ENCODE measurements at places on chromosomes 1 and 21.

DNA sequence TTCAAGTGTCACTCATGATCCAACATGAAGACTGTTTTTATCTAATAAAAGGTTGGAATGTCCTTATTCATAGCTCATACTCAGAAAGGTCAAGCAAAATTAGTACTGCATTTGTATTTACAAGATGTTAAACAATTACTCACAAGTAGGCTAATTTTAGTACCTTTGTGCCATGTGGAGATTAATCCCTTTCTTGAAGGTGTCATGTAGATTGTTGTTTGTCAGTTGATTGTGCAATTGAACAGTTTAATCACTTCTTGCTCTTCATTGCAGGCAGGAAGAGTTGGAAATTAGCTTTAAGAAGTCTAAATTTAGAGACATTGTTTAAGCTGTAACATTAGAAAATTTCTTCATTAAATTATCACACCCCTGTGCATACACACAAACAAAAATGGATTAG lies 847.1 kb downstream of the KCNT2 start:
- DNase-seq, result no peak

DNA sequence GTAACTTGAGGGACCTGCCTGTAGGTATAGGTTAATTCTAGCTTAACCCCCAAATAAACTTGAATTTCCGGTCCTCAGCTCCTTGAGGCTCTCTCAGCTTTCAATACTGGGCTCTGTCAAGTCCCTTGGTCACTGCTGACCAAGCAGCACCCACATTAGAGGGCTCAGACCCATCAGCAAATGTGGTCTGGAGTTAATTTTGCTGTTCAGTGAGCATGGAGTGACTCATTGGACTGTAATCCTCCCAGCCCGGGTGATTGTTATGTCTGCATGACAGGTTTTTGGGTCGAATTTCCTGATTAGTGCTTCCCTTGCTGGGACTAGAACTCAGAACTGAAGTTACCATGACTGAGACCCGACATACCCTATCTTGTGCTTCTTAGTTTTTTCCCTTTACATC lies 130.6 kb downstream of the URB2 start:
- no peak for DNase-seq

DNA sequence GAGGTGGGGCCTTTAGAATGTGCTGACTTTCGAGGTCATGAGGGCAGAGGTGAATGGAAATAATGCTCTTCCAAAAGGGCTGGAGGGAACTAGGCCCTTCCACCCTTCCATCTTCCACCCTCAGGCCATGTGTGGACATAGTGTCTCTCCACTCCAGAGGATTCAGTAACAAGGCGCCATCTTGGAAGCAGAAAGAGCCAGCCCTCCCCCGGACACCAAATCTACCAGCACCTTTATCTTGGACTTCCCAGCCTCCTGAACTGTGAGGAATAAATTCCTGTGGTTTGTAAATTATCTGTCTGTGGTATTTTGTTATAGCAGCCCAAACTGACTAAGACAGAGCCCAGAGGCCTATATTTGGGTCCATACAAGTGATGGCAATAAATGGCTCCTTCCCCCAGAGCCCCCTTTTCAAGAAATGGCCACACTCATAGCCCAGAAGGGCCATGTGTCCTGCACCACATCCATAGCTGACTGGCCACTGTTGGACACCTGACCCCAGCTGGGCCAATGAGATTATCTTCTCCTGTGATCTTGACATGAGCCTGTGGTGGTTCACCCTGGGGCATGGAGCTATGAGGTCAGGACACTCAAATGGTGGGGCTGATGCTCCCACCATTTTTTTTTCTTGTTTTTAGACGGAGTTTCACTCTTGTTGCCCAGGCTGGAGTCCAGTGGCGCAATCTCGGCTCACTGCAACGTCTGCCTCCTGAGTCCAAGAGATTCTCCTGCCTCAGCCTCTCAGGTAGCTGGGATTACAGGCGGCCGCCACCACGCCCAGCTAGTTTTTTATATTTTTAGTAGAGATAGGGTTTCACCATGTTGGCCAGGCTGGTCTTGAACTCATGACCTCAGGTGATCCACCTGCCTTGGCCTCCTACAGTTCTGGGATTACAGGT lies 114.9 kb downstream of the RRAGC start:
- no peak for DNase-seq

- DNase-seq, result no peak
Observed at GRCh38 chr1:246215510-246215903, 291.6 kb downstream of the SMYD3 start.

- no peak for DNase-seq
Observed at GRCh38 chr1:116457946-116458604, 85.0 kb downstream of the ATP1A1 start.

- DNase-seq, result no peak
Observed at GRCh38 chr1:78348496-78349284, 142.1 kb upstream of the PTGFR start.

GRCh38 chr1:20511518-20512428 lies 3.8 kb upstream of the MUL1 start:
- DNase-seq, result no peak
